ENCODE measurements at places on chromosomes 13 and 19. TPM values are rescaled to one million over a fixed set of nuclear protein-coding genes. Genes with fewer than 3 reads are reported as not detected.

The FFAR3 gene
- total RNA-seq, result not detected

The TTC9B gene
- total RNA-seq, result not detected

The ZNF568 gene
- 13.5 TPM for total RNA-seq

The VSIG10L gene
- 0.22 TPM for total RNA-seq

The ATP4B gene
- total RNA-seq, result not detected

The PSG3 gene
- not detected for total RNA-seq

The C5AR1 gene
- total RNA-seq, result 0.66 TPM

The VSTM2B gene
- not detected for total RNA-seq

The MATK gene
- total RNA-seq, result not detected

The IL4I1 gene
- 1.3 TPM for total RNA-seq

The ZNF573 gene
- 6.9 TPM for total RNA-seq

The ZNF470 gene
- total RNA-seq, result 4.9 TPM

The PTH2 gene
- not detected for total RNA-seq

The MRPL54 gene
- total RNA-seq, result 39.9 TPM

The TMC4 gene
- not detected for total RNA-seq

The SMAD9 gene
- 2.1 TPM for total RNA-seq

The ZSCAN22 gene
- total RNA-seq, result 3.2 TPM

The NALCN gene
- total RNA-seq, result 0.66 TPM

The IGFL2 gene
- total RNA-seq, result not detected

The ZNF677 gene
- total RNA-seq, result 11.6 TPM

The RELB gene
- total RNA-seq, result 10.2 TPM

The ACP7 gene
- total RNA-seq, result 0.87 TPM

The ALDH16A1 gene
- 53.8 TPM for total RNA-seq

The LRFN3 gene
- 2.4 TPM for total RNA-seq

The SERPINE3 gene
- total RNA-seq, result under 0.01 TPM

The TMEM150B gene
- total RNA-seq, result not detected

The RNF225 gene
- not detected for total RNA-seq

The GARIN5A gene
- not detected for total RNA-seq

The ZNF709 gene
- 4.7 TPM for total RNA-seq

The LRRC63 gene
- 0.22 TPM for total RNA-seq

The HSPB6 gene
- total RNA-seq, result 49.6 TPM

The VSTM1 gene
- not detected for total RNA-seq

The SKA3 gene
- total RNA-seq, result 9.7 TPM

The CLIP3 gene
- 12.6 TPM for total RNA-seq

The CEACAM8 gene
- not detected for total RNA-seq

The TJP3 gene
- total RNA-seq, result 0.12 TPM

The MAP4K1 gene
- total RNA-seq, result 0.55 TPM

The DIRAS1 gene
- total RNA-seq, result 4.2 TPM

The ZNF700 gene
- 11.5 TPM for total RNA-seq

The SOX1 gene
- not detected for total RNA-seq

The ZNF586 gene
- total RNA-seq, result 14.3 TPM

The ODAD3 gene
- 0.37 TPM for total RNA-seq

The FSTL3 gene
- total RNA-seq, result 88.4 TPM
